ENCODE measurements at places on chromosomes 5 and 9.
A peak's percentile ranks its signal among the peaks of the same experiment; 100 is the strongest.

GRCh38 chr5:38531518-38531917, 24.9 kb downstream of the LIFR start:
- no peak for DNase-seq

DNA sequence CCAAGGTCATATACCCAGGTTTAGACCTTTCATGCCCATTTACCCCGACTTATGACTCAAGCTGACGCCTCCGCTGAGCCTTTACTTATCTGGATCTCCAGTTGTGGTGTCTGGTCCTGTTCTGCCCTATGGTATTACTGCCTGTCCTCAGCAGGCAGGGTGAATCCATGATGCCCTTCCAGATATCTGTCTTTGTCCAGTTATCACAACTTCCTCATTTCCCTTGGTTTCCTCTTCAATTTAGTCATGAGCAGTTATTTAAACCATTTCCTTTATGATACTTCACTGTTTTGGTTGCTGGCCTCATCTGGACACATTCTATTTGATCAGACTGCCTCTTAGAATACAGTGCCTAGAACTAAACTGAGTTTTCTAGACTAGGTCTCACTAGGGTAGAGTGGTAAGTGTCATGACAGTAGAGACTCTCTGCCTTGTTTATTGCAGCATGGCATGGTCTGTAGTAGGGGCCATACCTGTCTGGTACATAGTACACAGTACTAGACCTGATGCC, 93.3 kb downstream of the MELK start:
- no peak for DNase-seq

DNA sequence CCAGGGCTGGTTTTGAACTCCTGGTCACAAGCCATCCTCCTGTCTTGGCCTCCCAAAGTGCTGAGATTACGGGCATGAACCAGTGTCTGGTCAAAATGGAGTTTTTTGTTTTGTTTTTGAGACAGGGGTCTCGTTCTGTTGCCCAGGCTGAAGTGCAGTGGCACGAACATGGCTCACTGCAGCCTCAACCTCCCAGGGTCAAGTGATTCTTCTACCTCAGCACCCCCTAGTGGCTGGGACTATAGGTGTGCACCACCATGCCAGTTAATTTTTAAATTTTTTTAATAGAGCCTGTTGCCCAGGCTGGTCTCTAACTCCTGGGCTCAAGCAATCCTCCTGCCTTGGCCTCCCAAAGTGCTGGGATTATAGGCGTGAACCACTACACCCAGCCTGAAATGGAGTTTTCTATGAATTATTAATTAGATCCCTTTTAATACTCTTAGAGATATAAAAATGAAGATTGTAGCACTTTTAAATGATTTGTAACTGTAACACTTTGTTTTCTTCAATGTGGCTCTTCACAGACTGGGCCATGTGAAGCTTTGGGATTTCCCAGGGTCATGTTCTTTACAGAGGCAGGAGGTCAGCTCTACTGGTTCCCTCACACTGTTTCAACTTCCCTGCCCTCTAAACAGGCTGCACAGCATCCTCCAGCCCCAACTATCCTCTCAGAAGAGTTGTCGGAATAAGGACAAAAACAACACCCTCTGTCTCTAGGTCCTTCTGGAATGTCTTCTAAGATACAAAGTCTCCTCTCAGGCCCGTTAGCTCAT, 32.7 kb upstream of the SPARC start:
- no peak for DNase-seq

- peak; percentile 50 for DNase-seq
These were observed 20.0 kb downstream of the SLC24A2 start for GRCh38 chr9:19768798-19769197.

DNA sequence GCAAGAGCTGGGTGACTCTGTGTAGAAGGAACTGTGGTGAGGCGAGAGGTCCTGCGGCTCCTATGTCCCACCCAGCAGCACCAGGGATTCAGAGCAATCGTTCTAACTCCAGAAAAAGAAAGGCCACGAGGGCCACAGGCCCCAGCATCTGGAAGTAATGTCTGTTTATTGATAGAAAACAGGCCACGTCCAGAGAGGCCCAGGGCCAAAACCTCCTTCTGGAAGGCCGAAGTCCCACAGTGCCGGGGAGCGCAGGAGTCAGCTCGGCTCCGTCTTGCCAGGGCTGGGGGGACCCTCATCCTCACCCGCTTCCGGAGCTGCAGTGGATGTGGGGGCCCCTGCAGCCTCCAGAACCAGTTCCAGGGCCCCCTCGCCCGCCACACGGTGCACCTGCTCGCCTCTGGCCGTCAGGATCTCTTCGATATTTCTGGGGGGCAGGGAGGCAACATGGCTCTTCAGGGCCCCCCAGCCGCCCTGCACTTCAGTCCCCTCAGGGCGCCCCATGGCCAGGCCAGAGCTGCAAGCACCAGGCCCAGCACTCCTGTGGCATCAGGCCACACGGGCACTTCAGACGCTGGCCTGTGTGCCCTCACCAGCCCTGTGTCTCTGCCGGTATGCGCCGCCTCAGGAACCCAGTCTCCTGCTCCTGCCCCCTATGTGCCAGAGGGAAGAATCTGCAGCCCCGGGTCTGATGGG, 1.6 kb downstream of the DNLZ start:
- no peak for DNase-seq

DNA sequence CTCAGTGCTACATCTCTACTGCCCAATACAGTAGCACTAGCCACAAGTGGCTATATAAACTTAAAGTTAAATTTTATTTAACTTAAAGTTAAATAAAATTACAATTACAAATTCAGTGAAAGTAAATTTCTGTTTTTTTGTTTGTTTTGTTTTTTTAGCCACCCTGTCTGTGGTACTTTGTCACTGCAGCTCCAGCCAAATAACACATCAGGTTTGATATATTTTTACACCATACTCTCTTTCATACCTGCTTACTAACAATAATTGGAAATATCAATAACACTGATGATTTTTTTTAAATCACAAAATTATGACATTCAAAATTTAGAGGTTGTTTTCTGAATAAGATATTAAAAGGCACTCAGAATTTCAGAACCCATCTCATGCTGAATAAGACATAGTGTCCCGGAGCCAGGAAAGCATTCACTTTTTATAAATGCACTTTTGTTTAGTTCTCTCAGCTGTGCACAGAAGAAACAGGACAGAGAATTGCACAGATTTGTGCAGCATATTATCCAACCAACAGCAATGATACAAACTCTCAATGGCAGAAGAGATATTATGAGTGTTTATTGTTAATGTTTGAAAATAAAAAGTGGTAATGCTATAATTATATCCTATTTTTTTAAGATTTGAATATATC, 92.6 kb downstream of the EDIL3 start:
- DNase-seq, result no peak

- DNase-seq, result peak; percentile 83
These were observed 62.7 kb upstream of the GRAMD2B start for GRCh38 chr5:126360467-126360866.

DNA sequence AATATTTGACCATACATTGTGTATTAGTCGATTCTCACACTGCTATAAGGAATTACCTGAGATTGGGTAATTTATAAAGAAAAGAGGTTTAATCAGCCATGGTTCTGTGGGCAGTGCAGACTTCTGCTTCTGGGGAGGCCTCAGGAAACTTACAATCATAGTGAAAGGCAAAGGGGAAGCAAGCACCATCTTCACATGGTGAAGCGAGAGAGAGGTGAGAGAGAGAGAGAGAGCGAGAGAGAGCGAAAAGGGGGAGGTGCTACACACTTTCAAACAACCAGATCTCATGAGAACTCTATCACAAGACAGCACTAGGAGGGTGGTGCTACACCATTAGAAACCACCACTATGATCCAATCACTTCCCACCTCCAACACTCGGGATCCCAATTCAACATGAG, 4.1 kb upstream of the GRAMD2B start:
- no peak for DNase-seq
